ENCODE measurements at places on chromosomes 16 and 17.

GRCh38 chr16:79714440-79714839 is 113.9 kb upstream of the MAF start:
- no peak for DNase-seq

DNA sequence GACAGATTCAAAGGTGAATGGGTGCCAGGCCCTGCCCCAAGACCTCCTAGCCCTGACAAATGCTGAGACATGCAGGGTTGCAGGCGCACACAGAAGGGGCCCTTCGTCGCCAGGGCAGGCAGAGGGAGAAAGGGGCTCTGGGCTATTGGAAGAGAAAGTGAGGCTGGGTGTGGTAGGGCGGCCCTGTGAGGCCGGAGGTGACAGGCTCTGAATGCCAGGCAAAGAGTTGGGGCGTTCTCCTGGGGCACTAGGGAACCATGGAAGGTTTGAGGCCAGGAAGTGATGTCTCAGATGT is 26.4 kb upstream of the NXPH3 start:
- DNase-seq: no peak

GRCh38 chr17:17749921-17750320 is 68.7 kb downstream of the RAI1 start:
- DNase-seq: no peak

- DNase-seq: no peak
These were observed 20.6 kb downstream of the CREBBP start for GRCh38 chr16:3859889-3860288.

GRCh38 chr16:56789360-56789759 is 59.4 kb downstream of the NUP93 start:
- DNase-seq: no peak

DNA sequence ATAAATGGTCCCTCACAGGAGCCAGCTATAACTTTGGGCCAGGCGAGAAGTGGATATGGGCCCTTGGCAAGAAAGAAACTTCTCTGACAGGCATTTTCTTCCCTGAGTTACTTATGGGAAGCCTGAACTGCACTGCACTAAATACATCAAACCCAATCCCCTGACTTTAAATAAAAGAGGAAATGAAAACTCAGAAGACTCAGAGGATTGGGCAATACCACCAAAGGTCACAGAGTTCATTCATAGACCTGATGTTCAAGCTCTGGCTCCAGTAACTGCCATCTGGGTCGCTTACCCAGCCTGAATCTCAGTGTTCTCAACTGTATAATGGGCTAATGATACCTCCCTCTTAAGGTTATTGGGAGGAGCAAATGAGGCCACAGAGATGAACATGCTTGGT is 815 bp downstream of the KRT35 start:
- DNase-seq: no peak
